ENCODE measurements at places on chromosomes 4 and X.

DNA sequence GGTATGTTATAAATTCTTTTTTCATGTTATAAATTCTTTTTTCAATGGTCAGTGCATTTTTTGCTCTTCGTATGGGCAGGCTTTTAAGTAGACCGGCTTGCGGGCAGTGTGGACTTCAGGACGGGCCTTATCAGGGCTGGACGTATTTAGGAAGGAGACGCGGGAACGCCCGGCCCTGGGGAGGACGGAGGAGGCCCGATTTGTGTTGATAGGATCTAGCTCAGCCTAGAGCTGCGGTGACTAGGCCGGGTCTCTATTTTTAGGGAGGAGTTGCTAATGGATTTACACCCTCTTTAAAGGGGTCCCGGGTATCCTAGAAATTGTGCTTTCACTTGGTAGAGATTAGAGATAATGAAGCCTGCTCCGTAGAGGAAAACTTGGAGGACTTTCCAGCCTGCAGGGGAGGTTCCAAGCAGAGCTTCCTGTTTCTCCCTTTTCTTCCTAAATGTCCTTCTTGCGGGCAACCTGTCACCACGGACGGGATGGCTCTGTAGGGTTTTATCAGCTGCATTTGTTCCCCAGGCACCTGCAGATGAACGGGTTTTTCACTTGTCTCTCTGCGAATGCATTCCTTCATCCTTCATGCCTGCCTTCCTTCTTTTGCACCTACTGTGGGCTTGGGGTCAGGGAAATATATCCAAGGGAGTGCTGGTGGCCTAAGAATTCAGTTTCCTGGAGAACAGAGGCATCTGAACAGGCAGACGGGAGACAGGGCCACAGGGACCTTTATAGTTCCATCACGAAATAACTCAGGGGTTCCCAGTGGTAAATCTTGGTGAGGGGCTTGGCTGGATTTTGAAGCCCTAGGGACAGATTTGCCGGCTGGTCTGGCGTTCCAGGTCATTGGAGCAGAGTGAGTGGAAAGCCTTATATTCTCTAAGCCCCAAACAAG lies 1.4 kb downstream of the CD99 start:
- DNase-seq = no peak

GRCh38 chr4:85717847-85718246 lies 242.9 kb downstream of the ARHGAP24 start:
- DNase-seq = no peak

DNA sequence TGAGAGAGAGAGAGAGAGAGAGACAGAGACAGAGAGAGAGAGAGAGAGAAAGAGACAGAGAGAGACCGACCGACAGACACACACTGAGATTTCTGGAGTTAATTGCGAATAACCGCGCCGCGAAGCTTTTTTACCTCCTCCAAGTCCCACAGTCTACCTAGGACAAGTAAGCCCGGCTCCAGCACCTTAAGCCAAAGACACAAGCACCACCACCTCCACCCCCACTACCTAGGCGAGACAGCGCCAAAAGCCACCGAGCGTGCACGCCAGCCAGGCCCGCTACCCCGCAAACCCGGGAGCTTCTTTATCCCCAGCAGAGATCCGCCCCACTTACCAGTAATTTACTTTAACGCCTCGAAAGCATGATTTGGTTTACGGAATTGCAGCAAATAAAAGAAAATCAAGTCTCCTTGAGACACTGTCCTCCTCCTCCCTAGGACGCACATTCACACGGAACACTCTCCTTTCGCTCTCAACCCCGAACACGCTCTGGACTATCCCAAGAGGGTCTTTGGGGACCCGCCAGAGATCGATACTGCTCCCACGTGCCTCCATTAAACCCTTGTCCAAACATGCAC lies 649.6 kb upstream of the DIPK2B start:
- DNase-seq = peak; percentile 12

- DNase-seq = no peak
Measured at GRCh38 chr4:169315530-169316343, 45.0 kb upstream of the SH3RF1 start.

GRCh38 chr4:109025471-109026076 lies 262.7 kb upstream of the ETNPPL start:
- no peak for DNase-seq

DNA sequence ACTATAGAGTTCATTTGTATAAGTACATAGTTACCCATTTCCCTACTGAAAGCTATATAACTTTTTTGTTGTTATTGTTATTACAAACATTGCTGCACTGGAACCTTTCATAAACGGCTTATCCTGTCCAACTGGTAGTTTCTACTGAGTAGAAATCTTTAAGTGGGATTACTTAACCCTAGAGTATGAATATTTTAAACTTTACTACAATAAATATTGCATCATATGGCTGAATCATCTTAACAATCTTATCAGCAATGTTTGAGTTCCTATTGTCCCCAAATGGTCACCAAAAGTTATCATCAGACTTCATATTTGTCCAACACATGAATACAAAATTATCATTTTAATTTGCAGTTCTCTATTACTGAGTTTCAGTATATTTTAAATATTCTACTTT lies 40.5 kb downstream of the LCORL start:
- no peak for DNase-seq

DNA sequence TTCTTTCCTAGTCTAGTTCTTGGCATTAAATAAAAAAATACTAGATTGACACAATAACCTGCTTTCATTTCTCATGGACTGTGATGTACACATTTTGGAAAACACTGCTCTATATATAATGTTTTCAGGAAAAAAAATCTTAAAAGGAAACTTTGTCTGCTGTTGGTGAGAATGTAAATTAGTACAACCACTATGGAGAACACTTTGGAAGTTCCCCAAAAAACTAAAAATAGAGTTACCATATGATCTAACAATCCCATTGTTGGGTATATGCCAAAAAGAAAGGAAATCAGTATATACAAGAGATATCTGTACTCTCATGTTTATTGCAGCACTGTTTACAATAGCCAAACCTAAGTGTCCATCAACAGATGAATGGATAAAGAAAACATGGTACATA lies 202.3 kb downstream of the PPP3CA start:
- no peak for DNase-seq

- no peak for DNase-seq
Measured at GRCh38 chrX:150664290-150664689, 28.9 kb upstream of the MTMR1 start.

DNA sequence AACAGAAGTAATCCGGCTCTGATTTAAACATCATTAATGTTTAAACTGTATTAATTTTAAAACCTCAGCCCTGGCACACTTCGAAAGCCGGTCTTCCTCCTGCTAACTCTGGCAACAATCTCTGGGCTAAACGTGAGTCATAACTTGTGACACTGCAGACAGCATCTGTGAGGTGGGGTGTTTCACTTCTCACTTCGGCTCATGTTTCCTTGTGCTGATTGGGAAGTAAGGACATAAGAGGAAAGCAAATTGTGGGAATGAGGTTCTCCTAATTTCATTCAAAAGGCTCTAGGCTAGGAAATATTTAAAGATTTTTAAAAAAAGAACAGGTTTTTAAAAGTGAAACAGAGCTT lies 139.9 kb upstream of the USP9X start:
- no peak for DNase-seq

GRCh38 chr4:74330295-74330750 lies 22.1 kb downstream of the EPGN start:
- no peak for DNase-seq

- no peak for DNase-seq
Measured at GRCh38 chr4:94216394-94216793, 8.7 kb downstream of the SMARCAD1 start.

DNA sequence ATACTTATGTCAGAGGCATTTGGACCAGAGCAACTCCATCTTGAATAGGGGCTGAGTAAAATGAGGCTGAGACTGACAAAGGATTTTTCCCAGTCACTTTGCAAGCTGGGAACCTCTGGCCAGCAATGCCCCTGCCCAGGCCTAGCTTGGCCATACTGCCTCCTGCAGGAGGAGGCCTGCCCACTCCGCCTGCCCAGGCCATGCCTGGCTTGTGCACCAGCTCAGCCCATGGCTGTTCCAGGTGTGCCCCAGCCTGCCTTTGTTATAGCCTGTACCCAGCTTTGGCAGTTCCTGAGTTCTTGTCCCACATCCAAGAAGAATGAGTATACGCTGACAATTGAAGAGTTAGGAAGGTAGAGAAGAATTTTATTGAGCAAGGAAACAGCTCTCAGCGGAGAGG lies 176.1 kb downstream of the AASDH start:
- DNase-seq = no peak

DNA sequence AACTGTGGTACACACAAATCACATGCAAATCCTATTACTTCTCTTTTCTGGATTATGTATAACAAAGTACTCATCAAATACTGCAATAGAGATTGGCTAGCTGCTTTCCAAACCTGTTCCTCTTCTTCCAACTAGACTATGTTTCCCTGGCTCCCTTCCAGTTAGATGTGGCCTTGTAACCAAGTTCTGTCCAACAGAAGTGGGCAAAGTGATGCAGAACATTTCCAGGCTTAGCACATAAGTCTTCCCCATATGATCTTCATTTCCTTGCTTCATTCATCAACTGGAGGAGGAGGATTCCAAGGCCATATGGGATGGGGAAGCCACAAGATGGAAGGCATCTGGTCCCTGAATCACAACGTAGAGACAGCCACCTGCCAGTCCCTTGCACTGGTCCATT lies 8.0 kb downstream of the SLC9A7 start:
- no peak for DNase-seq

GRCh38 chr4:40164459-40164858 lies 32.4 kb upstream of the RHOH start:
- no peak for DNase-seq

DNA sequence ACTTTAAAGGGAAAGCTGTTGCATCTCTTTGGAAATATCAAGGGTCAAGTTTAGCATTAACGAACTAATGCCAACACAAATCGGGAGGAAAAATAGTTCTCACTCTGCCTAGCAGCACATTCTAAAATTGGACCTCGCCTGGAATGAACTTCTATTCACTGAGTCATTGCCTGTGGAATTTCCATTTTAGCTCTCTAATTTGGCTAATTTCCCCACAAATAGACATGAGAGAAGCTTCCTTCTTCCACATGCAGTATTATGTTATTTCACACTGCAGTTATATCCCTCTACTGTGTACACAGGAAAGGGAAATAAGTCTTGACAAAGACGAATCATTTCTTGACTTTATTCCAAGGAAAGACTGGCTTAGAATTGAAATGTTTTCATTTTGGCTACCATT lies 9.3 kb downstream of the ZXDA start:
- no peak for DNase-seq

- no peak for DNase-seq
Measured at GRCh38 chrX:68939868-68940267, 111.0 kb downstream of the EFNB1 start.

DNA sequence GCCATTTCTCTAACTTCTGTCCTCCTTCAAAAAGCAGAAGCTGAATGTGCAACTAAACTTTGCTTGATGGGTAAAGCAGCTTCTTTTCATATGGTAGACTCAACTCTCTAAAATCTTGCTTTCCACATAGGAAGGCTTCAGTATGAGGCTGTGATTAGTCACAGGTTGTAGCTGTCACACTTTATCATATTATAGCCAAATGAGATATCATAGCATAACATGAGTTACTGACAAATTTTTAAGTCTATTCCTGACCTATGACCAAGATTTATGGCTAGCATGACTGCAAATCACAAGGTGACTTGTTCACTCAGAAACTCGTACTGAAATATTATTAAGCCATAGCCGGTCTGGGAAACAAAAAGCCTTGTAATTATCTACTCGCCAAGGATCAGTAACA lies 998.6 kb downstream of the RPA4 start:
- DNase-seq = no peak

GRCh38 chrX:17674601-17675000 lies 62.7 kb upstream of the SCML1 start:
- no peak for DNase-seq

DNA sequence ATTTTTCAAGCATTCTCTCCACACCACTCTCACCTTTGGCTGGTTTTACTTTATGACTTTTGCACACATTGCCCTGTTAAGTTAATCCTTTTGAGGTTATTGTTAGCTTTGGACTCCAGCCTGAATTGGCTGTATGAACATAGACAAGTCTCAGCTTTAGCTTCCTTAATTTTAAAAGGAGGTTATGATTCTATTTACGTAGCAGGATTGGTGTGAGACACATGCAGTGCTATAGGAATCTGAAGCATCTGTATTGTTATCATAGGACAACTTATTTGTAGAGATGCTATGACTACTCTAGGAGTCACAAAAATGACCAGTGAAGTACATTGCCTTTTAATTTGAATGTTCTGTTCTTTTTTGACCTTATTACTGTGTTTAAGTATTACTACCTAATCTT lies 15.7 kb downstream of the PGAM4 start:
- no peak for DNase-seq

DNA sequence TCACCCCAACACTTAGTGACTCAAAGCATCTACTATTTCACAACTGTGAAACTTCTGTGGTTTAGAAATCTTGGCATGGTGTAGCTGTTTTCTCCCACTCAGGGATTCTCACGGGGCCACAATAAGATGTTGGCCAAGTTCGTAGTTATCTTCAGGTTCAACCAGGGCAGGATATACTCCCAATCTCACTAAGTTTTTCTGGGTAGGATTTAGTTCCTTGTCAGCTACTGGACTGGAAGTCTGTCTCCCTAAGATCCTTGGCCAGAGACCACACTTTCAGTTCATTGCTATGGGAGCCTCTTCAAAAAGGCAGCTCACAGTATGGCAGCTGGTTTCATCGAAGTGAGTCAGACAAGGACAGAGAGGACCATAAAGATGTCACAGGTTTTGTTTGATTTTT lies 111.7 kb upstream of the PDHA2 start:
- DNase-seq = no peak

GRCh38 chr4:24103434-24104157 lies 213.7 kb upstream of the PPARGC1A start:
- no peak for DNase-seq

GRCh38 chr4:73992050-73992449 lies 4.1 kb upstream of the PPBP start:
- DNase-seq = no peak

DNA sequence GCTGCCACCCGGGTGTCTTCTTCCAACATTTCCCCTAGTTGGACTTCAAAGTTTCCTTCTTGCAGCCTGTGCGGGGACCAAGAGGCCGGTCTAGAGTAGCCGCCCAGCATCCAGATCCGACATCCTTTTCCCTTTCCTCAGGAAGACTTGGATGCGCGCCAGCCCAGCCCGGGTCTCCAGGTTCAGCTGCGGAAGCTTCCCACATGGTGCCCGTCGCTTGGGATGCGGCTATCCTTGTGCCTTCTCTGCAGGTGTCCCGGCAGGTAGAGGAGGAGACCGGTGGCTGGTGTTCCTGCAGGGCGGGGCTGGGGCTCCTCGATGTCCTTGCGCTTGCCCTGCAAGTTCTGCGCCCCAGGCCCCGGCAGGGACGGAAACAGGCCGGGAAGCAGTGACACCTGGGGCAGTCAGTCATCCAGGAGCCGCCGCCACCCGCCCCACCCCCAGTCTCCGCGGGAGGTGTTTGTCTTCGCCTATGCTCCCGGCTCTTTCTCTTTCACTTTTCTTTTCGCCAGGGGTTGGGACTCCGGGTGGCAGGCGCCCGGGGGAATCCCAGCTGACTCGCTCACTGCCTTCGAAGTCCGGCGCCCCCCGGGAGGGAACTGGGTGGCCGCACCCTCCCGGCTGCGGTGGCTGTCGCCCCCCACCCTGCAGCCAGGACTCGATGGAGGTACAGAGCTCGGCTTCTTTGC lies at the start of gene IL15:
Gene IL15 (plus strand): TSS at position 502 of the 689 bp plus-strand sequence. CDS start 82,882 bp downstream, outside the sequence.
- peak; percentile 65 for DNase-seq

GRCh38 chr4:145380123-145380522 lies 101.5 kb upstream of the SMAD1 start:
- no peak for DNase-seq

Data from stimulated activated CD4-positive, alpha-beta T cell treated with anti-CD3 and anti-CD28 coated beads, Interleukin-15, amount 100 ng/mL, for 1 hour (primary cell).